ENCODE measurements at places on chromosomes 6 and 20.

GRCh38 chr6:161439093-161439492 lies 165.2 kb upstream of the AGPAT4 start:
- no peak for DNase-seq

DNA sequence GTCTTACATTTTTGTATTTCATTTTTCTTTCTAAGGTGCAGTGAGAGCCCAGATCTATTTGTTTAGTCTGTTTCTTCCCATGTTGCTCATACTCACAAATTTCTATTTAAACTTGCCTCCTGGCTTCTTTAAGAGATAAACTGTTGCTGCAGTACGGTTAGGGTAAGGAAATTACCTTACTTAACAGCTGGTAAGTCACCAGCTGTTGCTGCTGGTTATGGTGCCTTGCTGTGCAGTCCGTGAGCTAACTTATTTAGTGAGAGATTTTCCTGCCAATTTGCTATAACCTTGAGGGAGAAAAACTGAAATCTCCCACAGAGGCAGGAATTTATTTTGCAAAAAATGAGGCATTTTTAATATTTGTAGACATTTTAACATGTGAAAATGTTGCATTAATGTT lies 261.0 kb downstream of the UST start:
- DNase-seq: no peak

GRCh38 chr6:104506429-104506828 lies 353.3 kb downstream of the HACE1 start:
- no peak for DNase-seq

- no peak for DNase-seq
These were observed 3.3 kb upstream of the TAAR5 start for GRCh38 chr6:132592855-132593254.

- no peak for DNase-seq
These were observed 98.5 kb downstream of the ARMC2 start for GRCh38 chr6:108946695-108947094.

- no peak for DNase-seq
These were observed 135.0 kb upstream of the SUPT3H start for GRCh38 chr6:45512717-45513116.

GRCh38 chr6:82862543-82862942 lies 203.1 kb downstream of the UBE3D start:
- no peak for DNase-seq

- no peak for DNase-seq
These were observed 530 bp downstream of the TDP2 start for GRCh38 chr6:24666097-24666640.

- DNase-seq: no peak
These were observed 54.1 kb downstream of the TULP4 start for GRCh38 chr6:158366363-158366762.

DNA sequence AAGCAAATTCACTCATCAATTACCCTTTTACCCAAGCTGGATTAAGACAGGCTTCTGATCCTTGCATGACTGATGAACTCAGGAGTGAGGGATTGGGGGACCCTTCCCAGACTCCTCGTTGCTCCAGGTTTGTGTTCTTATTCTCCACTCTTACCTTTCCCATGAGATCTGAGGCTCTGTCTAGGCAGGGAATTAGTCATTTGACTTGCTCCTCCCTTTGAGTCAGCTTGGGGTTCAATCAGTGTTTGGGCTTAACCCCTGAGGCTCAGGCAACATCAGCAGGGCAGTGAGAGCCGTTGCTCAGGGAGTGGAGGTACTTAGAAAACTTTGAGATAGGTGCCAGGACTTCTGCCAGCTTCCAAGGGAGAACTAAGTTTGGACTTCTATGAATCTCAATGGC lies 20.7 kb upstream of the TOX2 start:
- no peak for DNase-seq

DNA sequence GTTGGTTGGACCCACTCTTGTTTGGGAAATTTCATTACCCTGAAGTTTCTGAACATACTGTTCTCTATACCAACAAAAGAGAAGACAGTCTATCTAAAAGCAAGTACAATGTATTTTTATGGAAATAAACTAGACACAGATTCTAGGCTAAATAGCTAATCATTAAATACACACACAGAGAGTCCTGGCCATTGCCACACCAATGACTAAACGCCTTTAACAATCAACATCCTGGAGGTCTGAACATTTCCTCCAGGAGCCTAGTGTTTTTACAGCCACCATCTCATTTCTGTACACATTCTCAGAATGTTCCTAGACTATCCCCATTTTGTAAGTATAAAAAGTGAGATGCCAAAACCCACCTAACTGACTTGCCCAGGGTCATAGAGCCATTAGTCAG lies 141.6 kb upstream of the RREB1 start:
- DNase-seq: no peak

- DNase-seq: no peak
These were observed 560.4 kb upstream of the SYNCRIP start for GRCh38 chr6:86203044-86203443.

DNA sequence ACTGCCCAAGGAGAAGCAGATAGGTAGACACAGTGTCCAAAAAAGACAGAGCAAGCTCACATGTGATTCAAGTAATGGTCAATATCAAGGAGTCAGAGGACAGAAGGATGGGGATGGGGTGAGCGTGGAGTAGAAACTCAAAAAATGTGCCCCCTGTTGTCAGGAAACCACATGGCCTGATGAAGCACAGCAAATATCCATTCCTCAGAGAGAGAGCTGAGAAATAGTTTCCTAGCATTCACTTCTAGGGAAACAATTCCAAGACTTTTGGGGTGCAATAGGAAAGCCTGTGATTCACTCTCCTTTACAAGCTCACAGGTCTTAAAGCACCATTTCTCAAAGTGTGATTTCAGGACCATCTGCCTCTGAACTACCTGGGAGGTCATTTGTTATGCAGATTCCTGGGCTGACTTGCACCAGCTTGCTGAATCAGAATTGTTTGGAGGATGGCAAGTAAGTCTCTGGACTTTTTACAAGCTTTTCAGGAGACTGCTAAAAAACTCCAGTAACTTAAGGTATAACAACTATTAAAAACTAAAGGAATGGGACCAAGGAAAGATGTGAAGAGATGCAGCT lies 432.8 kb downstream of the HDGFL1 start:
- DNase-seq: no peak

DNA sequence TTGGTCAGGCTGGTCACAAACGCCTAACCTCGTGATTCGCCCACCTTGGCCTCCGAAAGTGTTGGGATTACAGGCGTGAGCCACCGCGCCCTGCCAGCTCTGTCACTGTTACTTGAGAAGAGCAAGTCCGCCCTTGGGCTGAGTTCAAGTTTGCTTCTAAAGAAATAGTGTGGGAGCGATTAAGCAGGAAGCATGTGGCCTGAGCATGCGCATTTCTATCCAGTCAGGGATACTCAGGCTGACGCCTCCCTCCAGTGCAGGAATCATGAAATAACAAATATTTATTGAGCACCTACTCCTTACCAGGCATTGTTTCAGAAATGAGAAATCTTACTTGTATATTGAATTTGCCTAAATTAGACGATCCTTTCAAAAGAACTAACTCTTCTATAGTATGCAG lies 166.2 kb downstream of the EDN1 start:
- DNase-seq: no peak

DNA sequence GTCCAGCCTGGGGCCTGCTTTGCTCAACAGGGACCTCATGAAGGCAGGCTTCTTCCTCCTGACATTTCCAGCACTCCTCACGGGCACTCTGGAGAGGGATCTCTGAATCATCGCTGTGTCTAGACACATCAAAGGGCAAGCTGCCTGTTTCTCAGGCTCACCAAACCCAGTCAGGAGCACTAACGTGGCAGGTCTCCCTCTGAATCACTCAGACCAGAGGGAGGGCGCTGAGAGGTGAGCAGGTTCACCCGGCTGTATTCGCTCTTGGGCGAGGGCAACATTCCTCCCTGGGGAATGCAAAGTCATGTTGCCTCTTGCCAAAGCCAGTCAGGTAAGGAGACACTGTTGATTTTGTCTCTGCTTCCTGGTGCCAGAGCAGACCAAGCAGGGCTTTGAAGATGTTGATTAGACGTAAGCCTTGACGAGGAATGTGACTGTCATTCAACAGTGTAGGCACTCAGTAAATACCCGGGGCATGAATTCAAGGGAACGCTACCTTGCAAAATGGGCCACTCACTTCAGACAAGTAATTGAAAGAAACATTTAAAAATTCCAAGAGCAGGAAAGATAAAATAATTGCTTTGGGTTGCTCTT lies 50.1 kb downstream of the CYP24A1 start:
- no peak for DNase-seq

DNA sequence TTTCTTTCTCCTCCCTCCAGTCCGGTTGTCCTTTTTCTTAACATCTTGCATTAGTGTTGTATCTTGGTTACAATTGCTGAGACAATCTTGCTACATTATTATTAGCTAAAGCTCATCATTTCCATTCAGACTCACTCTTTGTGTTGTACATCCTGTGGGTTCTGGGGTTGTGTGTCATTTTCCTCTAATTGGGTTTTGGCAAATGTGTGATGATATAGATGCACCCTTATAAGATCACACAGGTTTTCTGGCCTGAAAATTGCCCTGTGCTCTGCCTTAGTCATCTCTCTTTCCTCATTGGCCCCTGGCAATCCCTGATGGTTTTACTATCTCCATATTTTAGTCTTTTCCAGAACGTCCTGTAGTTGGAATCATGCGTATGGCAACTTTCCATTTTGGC lies 60.1 kb downstream of the PPP1R14C start:
- no peak for DNase-seq

- no peak for DNase-seq
These were observed 82.9 kb upstream of the MPC1 start for GRCh38 chr6:166465671-166466087.

DNA sequence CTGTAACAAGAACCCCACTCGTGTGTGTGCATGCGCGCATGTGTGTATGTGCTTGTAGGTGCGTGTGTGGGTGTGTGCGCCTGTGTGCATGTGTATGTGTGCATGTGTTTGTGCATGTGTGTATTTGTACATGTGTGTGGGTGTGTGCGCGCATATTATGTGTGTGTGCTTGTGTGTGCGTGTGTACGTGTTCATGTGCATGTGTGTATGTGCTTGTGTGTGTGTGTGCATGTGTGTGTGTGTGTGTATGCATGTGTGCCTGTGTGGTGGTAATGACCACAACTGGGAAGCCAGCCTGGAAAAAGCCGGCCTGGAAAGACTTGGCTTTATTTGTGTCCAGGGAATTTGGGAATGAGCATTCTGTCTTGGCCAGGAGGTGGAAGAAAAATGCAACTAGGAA lies 157.5 kb downstream of the PAX1 start:
- DNase-seq: no peak

DNA sequence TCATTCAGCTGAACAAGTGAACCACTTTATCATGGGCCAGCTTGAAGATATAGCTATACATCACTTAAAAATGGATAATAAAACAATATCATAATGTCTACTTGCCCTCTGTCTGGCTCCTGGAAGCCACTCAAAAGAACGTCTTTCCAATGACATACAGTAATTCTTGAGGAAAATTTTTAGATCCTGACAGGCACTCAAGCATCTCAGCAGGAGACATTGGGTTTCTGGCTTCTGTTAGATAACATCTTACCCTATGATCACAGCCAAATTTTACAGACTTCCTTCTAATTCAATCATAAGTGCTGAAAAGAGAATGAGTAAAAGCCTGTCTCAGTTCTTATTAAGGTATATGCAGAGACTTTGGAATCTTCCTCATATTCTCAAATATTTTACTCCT lies 330 bp downstream of the CGA start:
- no peak for DNase-seq

- no peak for DNase-seq
These were observed 170.5 kb downstream of the GPX5 start for GRCh38 chr6:28696167-28696566.

DNA sequence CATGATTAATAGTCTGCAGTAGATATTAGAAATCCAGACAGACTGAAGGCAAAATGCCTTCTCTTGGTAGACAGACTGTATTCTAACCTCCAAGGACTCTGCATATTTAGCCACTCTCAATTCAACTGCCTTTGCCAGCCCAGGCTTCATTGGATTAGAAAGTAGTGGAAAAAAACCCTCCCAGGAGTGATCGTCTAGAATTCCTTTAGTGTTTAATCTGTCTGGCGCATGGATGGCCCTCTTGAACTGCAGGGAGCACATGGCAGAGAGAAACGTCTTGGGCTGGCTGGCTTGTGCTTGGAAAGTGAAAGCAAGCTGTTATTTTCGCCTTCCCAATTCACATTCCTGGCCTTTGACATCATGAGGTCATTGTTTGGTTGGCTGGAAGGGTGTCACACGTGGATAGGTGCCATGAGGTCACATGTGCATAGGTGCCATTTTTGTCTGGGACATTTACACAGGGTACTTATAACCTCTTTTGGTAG lies 30.9 kb upstream of the NEDD9 start:
- no peak for DNase-seq

DNA sequence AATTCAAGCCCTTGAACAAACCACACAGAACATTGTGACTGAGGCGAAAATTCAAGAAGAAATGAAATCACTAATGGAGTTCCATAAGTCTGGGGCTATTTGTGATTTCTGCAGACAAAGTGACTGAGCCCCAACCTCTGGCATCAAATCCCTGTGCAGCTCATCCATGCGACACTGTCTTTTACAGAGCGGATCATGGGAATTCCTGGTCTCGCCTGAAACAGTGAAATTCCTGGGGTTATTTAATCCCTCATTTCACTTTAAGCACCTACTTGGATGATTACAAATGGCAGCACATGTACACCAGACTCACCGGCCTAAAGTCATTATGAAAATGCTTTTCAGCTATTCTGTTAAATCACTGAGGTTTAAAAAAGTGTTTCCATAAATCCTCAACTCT lies 102.4 kb upstream of the CDH4 start:
- DNase-seq: no peak

DNA sequence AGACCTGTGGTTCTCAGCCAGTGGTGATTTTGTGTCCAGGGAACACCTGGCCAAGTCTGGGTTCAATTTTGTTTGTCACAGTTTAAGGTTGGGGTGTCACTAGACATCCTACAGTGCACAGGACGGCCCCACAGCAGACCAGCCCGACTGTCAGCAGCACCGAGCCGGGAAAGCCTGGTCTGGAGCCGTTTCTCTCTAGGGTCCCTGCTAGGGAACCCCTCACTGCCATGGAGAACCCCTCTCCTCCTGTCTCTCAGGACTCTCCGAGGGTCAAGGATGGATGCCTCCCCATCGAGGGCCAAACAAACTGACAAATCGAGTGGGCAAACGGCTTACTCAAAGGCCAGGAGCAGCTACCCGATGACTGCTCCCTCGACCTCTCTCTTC lies 15.8 kb upstream of the STX16 start:
- no peak for DNase-seq

DNA sequence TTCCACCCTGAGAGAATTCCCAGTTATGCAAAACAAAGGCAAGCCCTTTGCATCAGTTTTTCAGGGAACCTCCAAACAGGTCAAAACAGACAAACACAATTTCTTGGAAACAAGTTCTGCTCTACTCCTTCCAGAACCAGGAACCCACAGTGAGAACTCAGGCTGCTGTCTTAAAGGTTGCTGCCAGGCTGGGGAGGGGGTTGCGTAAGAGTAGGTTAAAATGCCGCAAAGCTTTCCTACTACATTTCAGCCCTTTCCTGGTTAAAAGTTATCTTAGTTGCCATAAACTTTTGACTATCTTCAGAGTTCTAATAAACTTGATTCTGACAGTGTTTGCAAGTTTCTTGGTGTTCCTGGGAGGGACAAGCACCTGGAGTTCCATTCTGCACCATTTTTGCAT lies 33.8 kb downstream of the KPNA5 start:
- DNase-seq: no peak

- no peak for DNase-seq
These were observed 50.1 kb downstream of the MARCKS start for GRCh38 chr6:113907102-113907815.

GRCh38 chr6:21870076-21870730 lies 276.7 kb downstream of the SOX4 start:
- no peak for DNase-seq

GRCh38 chr6:146191612-146192011 lies 162.8 kb downstream of the GRM1 start:
- DNase-seq: no peak

Data from T-helper 9 cell (primary cell).